ENCODE measurements at places on chromosomes 5 and 9.

DNA sequence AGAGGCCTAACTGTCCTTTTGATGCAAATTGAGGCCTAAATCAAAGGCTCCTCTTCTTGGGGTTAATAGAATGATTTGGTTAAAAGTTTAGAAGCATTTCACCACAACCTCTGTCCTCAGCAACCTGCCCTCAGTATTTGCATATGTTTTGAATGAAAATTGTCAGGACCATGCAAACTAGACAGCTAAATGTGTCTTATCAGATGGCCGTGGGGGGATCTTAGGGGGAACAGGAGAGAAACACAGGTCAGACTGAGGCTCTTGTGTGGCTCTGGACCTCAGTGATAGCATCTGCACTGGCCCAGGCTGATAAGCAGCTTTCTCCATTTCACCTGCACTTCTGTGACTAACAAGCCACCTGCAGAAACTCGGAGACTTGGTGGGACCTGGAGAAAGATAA lies 49.0 kb downstream of the FOXI1 start:
- DNase-seq: no peak

GRCh38 chr9:15724612-15725011 lies 171.8 kb downstream of the CCDC171 start:
- DNase-seq: no peak

DNA sequence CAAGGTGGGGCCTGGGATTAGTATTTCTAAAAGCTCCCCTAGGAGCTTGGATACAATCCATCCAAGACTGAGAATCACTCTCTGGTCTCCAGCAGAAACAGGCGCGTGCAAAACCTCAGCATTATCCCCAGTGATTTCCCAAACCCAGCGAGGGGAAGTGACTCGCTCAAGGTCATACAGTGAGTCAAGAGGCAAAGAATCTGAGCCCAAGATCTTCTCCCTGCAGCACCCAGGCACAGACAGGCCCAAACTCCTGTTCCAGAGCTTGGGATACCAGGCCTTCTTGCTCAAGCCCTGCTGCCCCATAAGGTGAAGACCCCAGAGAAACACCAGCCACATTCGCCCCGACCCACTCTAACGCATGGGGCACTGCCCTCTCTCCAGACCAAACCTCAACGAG lies 33.2 kb downstream of the SHB start:
- DNase-seq: no peak

- no peak for DNase-seq
Measured at GRCh38 chr9:69885931-69886330, 65.3 kb downstream of the CFAP95 start.

DNA sequence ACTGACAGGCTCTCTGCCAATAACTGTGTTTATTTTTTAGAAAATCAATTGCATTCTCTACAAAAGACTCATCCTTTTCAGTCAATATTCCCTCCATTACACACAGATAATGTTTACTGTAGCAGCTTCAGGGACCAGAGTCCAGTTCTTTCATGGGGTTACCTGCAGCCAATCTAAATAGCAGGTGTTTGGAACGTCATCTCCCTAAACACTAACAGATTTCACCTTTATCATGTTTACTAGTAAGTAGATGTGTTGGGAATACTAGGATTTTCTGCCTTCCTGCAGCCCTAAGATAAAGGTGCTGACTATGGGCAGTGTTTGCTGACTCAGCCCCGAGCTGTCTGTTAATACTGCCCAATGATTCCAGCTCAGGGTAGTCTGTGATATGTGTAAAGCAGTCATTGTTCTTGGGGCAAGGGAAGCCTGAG lies 447.0 kb downstream of the KIF4B start:
- DNase-seq: no peak

DNA sequence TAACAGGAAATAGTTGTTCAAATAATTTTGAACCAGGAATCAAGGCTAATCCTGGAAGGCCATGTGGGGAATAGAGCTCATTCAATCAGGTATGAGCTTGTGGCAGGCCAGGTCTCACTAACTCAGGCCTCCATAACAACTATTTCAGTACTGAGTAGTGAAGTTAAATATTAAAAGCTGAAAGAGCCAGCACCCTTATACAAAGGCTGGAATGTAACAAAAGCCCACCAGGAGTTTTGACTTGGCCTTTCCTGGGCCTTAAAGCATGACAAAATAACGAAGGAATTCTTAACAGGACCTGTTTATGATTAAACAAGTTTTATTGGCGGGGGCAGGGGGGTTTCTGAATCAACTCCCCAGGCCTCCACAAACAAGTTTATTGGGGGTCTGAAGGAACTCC lies 1146.7 kb downstream of the CDH9 start:
- no peak for DNase-seq

GRCh38 chr5:108541836-108542235 lies 159.9 kb upstream of the FBXL17 start:
- DNase-seq: no peak

- DNase-seq: no peak
Measured at GRCh38 chr9:137728444-137729311, 109.9 kb downstream of the EHMT1 start.

DNA sequence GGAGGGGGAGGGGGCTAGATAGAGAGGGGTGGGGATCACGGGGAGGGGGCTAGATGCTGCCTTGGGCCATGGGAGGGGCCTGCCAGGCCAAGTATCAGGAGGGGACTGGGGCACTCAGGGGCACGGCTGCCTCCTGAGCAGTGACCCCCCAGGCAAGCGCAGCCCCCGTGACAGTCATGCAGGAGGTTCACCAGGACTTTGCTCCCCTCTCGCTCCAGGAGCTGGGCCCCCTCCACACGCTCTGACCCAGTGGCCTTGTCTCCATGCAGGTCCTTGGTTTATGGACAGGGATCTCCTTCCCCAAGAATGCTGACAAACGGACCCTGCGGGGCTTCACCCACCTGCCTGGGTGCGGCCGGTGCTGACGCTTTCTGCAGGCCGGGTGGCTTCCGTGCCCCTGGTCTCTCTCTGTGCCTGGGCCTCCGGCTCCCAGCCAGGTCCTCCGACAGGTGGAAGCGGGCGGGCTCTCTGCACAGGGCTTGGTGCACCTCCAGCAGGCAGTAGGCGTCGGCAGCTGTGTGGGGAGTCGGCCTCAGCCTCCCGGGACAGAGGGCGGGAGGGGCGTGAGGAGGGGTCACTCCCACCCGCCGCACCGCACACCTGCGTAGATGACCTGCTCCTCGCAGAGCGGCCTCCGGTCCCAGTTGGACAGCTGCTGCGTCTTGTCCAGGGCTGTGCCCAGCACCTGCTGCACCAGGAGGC lies 46.8 kb upstream of the NRARP start:
- DNase-seq: no peak

- no peak for DNase-seq
Measured at GRCh38 chr9:30235068-30235467, 2149.4 kb upstream of the ACO1 start.

DNA sequence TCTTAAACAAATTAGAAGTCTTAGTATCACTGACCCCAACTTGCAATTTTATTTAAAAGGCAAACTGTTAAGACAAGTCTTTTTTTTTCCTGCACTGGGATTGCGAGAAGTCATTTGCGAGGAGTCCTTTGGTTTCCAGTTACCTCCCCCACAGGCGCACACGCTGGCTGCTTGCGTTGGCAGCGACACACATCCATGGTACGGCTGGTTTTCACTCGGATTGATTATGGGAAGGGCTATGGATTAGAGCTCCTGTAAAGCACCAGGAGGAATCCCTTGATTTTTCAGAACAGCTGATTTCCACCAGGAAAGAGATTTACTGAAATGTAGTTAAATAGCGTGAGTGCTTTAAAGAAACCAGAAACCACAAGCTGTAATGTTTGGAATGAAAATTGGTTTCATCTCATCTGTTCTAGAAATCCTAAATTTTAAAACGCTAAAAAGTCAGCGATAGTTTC lies 737 bp downstream of the SLC1A3 start:
- DNase-seq: no peak

GRCh38 chr5:158487156-158487555 lies 612.6 kb downstream of the EBF1 start:
- no peak for DNase-seq

GRCh38 chr9:136047775-136048559 lies 47.1 kb downstream of the NACC2 start:
- no peak for DNase-seq

DNA sequence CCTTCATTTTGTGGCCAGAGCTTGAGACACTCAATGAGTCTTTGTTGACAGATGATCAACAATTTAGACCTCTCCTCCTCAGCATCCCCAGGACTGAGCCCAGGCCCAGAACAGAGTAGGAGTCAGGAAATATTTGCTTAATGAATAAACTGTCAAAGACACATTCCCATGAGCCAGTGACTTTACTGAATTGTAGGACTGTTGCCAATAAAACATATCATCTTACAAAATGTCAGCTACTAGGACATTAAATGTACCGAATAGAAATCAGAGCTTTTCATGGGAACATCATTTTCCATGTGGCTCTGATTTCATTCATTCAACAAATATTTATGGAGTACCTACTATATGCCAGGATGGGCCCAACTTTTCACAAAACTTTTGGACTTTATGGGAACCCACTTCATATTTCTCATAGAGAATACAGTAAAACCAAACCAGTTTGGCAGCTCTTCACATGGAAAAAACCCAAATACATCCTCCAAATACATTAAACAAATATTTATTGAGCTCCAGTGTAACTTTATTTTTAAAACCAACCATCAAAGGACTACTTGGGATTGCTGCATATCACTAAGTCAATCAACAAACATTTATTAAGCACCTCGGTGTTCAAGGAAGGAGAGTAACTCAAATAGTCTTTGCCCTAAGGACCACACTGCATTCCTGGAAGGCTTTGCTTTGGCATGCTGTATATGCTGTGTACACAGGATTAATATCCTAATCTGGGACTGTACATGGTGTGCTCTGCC lies 11.4 kb downstream of the VDAC1 start:
- DNase-seq: no peak

All from cortex of kidney (tissue), 1 donor.